HuH-7.5 (cell line): ENCODE measurements at places on chromosomes 7 and 10.

DNA sequence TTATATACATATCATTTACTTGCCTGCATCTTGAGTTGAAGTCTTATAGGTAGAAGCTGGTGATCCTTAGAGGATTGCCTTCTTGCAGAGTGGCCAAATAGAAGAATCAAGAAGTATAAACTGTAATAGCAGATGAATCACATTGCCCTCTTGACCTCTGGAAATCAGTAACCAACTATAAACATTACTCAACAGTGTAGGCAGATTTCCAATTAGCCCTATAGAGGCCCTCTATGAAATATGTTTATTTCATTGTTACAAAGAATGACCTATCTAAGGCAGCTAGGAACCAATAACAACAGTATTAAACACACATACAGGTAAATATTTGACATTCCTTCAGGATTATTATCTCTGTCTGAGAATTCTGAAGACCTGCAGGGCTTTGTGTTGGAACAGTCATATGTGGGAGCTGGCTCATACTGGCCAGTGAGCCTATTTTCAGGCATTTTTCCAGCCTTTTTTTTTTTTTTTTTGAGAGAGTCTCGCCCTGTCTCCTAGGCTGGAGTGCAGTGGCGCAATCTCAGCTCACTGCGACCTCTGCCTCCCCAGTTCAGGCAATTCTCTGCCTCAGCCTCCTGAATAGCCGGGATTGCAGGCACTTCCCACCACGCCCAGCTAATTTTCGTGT is 7.2 kb upstream of the SRI start:
- DNase-seq: no peak

- DNase-seq: no peak
Measured at GRCh38 chr10:118213436-118213835, 128.7 kb downstream of the FAM204A start.

DNA sequence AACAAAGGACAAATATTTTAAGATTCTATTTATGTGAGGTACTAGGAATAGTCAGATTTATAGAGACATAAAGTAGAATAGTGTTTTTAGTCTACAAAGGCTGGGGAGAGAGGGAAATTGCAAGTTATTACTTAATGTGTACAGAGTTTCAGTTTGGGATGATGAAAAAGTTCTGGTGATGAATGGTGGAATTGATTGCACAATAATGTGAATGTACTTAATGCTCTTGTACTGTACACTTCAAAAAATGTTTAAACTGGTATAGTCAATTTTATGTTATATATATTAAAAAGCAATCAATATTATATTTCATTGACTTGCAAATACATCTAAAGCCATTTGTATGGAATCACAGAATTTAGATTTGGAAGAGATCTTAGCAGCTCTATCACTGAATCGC is 213.4 kb downstream of the PPP1R3A start:
- DNase-seq: no peak

GRCh38 chr10:113221756-113222168 is 271.7 kb downstream of the TCF7L2 start:
- no peak for DNase-seq

DNA sequence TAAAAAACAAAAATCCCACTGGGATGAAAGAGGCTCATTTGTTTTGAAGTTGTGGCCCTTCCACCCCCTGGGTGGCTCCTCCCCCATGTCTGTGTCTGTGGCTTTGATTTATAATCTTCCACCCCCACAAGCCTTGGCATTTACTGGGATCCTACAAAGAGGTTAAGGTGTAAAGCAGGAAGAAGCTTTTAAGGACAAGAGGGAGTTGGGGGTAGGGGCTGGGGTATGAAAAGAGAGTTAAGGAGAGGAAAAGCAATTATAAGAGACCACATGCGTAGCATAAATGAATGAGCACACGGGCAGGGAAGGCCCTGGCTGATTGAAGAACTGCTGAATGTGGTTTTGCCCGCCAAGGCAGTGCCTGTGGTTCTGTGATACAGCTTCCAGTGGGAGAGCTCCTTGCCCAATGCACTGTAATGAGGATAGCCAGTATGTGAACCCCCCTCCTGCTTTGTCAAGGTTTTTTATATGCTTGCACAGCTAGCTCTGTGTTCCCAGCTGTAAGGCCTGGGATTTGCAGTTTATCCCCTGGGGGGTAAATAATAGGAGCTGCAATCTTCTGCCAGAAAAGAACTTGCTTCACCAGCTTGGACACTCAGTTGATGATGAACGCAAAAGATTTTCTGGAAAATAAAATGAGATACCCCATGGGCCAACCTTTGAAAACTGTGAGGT is 34.7 kb upstream of the KMT2E start:
- DNase-seq: no peak

DNA sequence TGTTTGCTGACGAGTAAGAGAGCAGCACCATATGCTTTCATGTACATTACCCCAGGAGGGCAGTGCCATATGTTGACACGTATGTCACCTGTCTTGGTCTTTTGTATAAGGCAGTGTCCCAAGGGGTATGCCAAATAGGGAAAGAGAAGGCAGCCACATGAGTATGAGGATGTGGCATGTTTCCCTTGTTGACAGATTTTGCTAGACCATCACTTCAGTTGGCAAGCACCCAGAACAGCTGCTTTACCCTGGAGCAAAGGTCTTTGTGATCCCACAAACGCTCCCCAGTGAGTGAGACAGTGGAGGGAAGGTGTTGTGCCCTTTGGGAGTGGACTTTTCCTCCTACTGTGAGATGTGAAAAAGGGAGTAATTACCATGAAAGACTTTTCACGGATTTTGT is 350.1 kb downstream of the ETV1 start:
- no peak for DNase-seq
